CD4-positive, alpha-beta T cell (primary cell): ENCODE measurements at places on chromosomes 4 and X. TPM values are rescaled to one million over a fixed set of nuclear protein-coding genes. Genes with fewer than 3 reads are reported as not detected.

GRCh38 chr4:80202741-80203553 is 5.6 kb downstream of the PRDM8 start:
- peak; percentile 51 for DNase-seq

- DNase-seq = no peak
These were observed 216.8 kb downstream of the AFAP1 start for GRCh38 chr4:7722766-7723387.

DNA sequence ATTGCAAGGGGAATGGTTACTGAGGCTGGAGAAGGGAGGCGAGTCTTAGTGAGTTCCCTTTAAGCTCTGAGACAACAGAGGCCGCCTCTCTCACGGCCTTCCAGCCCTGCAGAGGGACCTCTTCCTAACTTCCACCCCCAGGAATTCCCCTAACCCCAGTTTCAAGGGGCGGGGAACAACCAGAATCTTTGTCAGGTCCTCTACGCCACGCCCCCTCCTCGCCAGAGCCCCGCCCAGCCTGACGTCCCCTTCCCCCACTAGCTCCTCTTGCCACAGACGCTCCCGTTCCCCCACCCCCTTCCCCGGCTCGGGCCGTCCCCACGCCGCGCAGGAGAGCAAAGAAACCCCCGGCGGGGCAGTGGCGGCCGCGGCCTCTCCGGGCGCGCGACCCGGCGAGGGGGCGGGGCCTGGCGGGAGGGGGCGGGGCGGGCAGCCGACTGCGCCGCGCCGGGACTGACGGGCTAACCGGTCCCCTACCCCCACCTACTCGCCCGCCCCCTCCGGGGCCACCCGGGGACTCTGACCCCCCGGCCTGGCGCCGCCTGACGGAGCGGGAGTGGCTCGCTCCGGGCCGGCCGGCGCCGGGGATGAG is 12.3 kb upstream of the TMEM156 start:
- DNase-seq = peak; percentile 99

GRCh38 chrX:39645178-39645895 is 452.4 kb downstream of the BCOR start:
- DNase-seq = no peak

GRCh38 chr4:47482326-47482725 is 2.7 kb upstream of the ATP10D start:
- no peak for DNase-seq

GRCh38 chr4:151690876-151691275 is 69.9 kb downstream of the GATB start:
- DNase-seq = no peak

DNA sequence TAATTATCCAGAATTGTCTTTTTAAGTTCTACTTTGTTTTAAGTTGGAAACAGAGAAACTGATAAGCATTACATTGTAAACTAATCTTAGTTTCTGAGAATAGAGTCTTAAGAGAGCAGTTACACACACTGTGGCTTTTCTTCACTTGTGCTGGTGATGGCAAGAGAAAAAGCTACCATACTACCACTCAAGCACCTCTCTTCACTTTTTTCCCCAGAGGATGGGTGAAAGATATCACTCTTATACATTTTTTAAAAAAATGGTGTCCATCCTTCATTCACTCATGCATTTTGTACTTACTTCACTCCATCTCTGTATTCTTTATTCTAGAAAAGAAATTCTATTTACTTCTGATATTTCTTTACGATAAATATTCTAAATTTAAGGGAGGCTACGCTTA is 42.5 kb upstream of the GRID2 start:
- no peak for DNase-seq

GRCh38 chr4:64784125-64784524 is 374.9 kb upstream of the TECRL start:
- no peak for DNase-seq

DNA sequence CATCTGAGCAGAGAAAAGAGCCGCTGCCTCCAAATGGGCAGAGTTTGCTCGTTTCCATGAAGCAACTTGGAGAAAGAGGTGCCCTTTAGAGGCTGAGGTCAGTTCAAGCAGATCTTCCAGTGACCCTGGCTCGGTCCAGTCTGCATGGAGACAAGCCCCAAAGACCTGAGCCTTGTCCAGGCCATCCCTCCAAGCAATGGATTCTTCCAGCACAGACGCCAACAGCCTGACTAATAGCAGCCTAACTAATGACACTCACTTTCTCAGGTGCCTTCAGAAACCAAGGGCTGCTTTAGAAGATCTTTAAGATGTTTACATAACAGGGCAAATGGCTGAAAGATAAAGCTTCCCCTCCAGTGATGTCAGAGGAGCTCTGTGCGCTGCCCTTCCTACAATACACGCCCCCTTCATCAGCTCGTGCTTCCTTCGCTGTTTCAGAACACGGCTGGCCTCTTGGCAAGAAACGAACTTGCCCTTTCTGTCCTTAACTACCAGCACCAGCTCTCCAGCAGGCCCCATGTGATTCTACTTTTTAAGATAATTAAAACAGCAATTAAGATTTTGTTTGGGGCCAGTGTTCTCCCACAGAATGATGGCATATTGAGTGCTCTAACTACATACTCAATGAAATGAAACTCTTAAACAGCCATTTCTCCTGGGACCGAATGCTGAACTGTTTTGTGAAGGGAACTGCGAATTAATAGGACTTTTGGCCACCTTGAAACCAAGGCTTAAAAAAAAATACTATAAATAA is 119.0 kb downstream of the GPR143 start:
- DNase-seq = no peak

GRCh38 chrX:71052721-71053120 is 15.4 kb downstream of the SNX12 start:
- DNase-seq = peak; percentile 1

DNA sequence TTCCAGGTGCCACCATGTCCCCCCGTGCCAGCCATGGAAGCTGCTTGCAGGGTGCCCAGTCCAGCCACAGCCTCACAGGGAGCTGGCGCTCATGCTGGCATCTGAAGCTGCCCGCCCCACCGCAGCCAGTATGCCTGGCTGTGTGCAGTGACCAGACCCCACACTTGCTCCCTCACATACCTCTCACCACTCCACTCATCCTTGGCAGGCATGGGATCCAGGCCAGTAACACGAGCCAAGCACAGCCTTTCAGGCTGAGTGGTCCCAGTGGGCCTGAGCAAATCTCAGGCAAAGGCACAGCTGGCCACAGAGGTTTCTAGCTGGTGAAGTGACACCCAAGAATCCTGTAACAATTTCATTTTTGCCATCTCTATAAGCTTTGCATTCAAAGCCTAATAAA is 48.4 kb upstream of the SEC24B start:
- DNase-seq = no peak

DNA sequence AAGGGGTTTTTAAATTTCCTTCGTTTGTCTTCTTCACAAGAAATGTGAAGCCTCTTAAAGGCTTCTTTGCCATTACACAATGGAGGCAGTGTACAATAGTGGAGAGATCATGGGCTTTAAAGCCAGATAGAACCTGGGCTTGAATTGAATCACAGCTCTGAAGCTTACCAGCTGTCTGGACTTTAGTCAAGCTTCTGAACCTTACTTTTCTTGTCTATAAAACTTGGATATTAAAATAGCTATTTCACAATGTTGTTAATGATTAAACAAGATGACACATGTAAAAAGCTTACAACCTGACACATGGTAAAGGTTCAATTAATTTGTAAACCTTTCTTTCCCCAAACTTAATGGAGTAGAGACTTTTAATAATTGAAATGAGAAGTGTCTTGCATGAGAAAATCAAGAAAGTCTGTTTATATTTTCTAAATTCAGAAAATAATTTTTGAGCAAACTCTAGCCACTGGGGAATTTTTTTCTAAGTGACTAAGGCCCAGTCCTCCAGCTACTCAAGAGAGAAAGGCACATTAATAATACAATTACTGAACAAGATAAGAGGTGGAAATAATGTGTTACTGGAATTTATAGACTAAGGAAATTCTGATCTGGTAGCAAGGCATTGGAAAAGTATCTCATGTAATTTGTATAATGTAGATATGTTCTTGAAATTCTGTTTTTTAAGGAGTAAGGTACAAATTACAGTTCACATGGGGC is 21.7 kb upstream of the TBC1D8B start:
- DNase-seq = no peak

DNA sequence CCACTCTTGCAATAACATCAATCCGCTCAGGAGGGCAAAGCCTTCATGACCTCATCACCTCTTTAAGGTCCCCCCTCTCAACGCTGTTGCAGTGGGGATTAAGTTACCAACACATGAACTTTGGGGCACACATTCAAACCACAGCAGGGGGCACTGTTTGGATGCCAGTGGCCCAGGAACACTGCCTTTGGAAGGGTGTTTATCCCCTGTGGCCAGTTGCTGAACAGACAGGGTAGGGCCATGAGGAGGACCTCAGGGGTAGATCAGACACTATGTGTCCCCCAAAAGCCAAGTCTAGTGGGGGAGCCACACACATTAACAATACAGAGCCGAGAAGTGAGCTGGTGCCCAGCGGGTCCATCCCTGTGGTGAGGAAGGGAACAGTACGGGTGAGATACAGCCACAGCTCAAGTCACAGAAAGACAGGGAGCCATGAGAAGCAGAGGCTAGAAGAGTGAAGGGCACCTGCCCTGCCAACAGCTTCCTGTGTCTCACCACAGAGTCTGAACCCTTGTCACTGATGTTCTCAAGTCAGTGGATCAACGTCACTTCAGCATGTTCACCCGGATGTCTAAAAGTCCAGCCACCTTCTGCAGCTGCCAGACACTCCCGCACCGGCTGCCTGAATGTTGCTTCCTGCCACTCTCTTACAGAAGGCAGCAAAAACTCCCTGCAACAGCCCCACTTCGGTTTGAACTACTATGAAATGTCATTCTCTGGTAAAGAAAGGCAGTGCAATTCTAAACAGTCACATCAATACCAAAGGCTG is 19.9 kb upstream of the MXD4 start:
- peak; percentile 82 for DNase-seq

DNA sequence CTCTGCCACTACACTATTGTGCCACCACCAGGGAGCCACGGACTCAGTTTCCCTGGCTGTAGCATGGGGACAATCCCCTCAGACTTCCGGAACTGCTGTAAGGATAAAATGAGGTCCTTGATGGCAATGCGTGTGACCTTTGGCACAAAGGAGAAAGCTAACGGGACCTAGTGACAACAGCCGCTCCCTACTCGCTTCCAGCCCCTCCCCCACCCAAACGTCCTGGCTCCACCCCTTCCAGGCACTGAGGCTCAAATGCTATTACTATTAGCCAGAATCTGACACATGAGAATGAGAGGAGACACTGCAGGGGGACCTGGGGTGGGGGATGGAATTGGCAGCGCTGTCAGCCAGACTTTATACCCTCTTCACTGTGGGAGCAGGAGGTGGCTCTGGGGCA is 5.4 kb upstream of the DUSP9 start:
- DNase-seq = no peak

- peak; percentile 13 for DNase-seq
These were observed 93.5 kb upstream of the DDX3X start for GRCh38 chrX:41240509-41240908.

- DNase-seq = no peak
These were observed 26.1 kb downstream of the RBM46 start for GRCh38 chr4:154807042-154807630.

- peak; percentile 42 for DNase-seq
These were observed 46.1 kb downstream of the GRK4 start for GRCh38 chr4:3009422-3009821.

DNA sequence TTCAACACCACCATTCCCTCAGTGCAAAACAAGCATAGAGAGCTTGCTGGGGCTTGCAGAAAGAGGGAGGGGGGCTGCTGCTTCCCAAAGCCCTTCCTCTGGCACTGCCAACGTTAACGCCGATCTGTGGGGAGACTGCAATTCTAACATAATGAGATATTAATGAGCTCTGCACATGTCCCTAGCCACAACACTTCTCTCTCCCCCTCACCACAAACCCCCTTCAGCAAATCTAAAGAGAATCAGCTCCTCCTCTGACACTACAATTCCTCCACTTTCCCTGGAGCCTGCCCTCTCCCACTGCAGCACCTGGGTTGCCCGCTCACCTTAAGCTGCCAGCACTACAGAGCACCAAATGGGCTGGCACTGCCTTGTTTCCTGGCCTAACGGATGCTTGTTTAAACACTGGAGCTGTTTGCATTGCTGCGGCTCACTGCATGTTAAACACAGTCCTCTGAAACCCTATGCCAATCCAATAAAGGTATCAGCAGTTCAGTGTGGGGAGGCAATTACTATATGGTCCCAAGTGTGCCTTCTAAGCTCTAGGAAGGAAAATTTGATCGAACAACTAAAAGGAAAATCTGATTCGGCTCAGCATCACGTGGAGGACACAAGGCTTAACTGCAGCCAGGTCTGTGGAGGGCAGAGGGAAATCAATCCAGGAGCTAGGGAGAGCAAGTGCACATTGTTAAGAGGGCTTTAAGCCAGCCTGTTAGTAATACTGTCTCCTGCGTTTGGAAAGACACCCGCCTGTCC is 232.4 kb downstream of the MAML3 start:
- DNase-seq = no peak

DNA sequence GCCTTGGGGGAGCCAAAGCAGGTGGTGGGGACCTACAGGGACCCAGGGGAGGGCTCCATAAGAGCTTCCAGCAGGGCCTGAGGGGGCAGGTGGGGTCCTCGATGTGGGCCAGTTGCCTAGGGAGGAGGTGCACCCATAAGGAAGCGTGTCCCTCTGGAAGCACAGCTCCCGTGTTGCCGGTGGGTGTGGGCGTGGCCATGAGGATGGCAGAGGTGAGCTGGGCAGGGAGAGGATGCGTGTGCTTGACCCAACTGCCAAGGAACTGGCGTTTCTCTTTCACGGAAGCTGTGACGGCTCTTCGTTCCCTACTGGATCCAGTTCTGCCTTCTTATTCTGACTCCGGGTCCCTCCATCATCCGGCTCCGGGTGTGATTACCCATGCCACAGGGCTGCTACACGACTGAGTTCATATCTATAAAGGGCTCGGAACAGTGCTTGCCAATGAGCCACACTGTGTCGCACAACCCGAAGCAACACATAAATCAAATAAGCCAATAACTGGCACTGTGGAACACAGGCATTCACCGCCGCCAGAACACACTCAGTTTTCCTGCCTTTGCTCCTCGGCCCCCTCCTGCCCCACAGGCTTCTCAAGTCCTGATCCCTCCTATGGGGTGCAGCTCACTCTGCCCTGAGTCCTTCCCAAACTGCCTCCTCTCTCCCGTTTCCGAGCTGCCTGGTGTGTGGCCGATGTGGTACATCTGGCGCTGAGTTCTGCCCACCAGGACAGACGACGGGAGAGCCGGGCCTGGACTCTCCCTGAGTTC is 35.5 kb downstream of the RNF212 start:
- no peak for DNase-seq

- no peak for DNase-seq
These were observed 25.1 kb downstream of the MSX1 start for GRCh38 chr4:4884611-4885010.

GRCh38 chrX:99973572-99974226 is 436.4 kb downstream of the PCDH19 start:
- DNase-seq = no peak

GRCh38 chr4:66766557-66766956 is 778.7 kb downstream of the CENPC start:
- no peak for DNase-seq

GRCh38 chr4:135201081-135201480 is 999.5 kb upstream of the PABPC4L start:
- no peak for DNase-seq

Gene PPP1R3F
- 9.1 TPM for total RNA-seq

Gene DIPK2B
- not detected for total RNA-seq

Gene POF1B
- total RNA-seq = 0.17 TPM

Gene XAGE1A
- total RNA-seq = not detected

Gene UVSSA
- 33.1 TPM for total RNA-seq

Gene PCDH19
- not detected for total RNA-seq

Gene PLP1
- not detected for total RNA-seq

Gene PFKFB1
- 0.49 TPM for total RNA-seq

Gene ARR3
- total RNA-seq = not detected
